ENCODE measurements at places on chromosomes 13 and 19.
A peak's percentile ranks its signal among the peaks of the same experiment; 100 is the strongest.

GRCh38 chr13:39998166-39998565 lies 342.7 kb downstream of the COG6 start:
- no peak for DNase-seq

GRCh38 chr19:32252333-32252669 lies 93.1 kb upstream of the ZNF507 start:
- no peak for DNase-seq

- DNase-seq, result no peak
These were observed at the start of gene HCN2 for GRCh38 chr19:589693-590395. Gene HCN2 (plus strand): TSS chr19:589881. CDS start chr19:589946, 65 bp downstream.

GRCh38 chr19:8460516-8461298 lies 15.9 kb downstream of the HNRNPM start:
- no peak for DNase-seq

DNA sequence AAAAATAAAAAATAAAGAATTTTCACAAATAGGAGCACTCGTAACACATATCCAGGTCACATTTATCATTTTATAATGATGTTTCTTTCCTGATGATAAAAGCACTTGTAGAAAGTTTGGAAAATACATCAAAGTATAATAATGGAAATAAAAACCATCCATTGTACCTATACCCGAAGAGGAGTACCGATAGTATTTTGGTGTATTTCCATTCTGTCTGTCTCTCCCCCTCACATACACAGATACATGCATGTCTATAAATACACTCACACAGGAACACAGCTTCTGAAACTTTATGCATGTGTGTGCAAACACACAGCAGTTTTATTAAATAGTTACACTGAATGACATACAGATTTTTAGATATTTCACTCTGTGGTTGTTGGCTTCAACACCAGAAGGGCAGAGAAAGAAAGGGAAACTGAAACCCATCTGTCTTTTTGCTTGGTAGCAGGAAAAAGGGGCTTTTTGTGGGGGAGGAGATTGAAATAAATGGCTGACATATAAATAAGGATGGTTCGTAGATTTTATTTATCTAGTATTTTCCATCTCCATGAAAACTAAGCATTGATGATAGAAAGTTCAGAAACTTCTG lies 114.8 kb downstream of the LRCH1 start:
- DNase-seq, result no peak

- peak; percentile 72 for DNase-seq
These were observed 231.0 kb upstream of the IRS2 start for GRCh38 chr13:110017379-110017778.

DNA sequence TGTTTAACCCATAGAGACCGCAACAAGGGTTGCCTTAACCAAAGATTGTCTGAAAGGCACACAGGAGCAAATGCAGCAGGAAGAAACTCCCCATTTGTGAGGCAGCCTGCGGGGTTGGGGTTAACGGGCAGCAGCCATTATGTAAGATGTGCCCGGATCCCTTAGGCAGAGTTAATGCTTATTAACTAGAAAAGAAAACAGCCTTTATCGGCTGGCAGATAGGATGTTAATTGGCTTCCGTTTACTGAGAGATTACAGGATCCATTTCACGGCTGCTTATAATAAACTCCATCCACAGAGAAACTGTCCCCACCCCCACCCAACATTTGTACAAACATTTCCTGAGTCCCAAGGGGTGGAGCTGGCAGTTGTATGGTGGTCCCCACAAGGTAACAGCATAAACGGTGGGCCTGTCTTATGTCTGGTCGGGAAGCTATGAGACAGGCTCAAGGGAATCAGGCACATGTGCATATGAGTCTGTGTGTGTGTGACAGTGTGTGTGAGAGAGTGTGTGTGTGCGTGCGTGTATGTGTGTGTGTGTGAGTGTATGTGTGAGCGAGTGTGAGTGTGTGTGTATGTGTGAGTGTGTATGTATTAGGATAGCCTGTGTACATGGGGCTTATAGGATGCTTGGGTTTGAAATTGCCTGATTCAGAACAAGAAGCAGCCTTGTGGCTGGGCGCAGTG lies 10.5 kb downstream of the SLC25A42 start:
- DNase-seq, result no peak

DNA sequence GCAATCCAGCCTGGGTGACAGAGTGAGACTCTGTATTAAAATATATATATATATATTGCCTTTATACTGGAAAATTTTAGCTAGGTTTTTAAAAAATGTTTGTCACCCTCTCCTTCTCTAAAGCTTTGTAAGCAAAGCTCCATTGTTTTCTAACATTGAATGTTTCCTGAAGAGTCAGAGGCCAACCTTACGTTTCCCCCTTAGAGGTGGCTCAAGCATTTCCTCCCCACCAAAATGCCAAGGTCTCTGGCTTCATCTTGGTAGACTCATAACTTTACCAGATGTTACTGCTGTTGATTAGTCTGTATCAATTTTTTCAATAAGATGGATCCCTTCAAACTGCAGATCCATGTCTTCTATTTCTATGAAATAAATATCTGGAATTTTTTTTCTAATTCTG lies 25.2 kb upstream of the IPO5 start:
- DNase-seq, result no peak

- no peak for DNase-seq
These were observed 73.9 kb downstream of the TEX29 start for GRCh38 chr13:111394211-111394922.
